ENCODE measurements at places on chromosomes 12 and 14. TPM values are rescaled to one million over a fixed set of nuclear protein-coding genes. Genes with fewer than 3 reads are reported as not detected.

Gene PLEK2
- 4.5 TPM for total RNA-seq

Gene CCDC196
- total RNA-seq, result not detected

Gene RPL10L
- total RNA-seq, result 0.43 TPM

Gene LGR5
- total RNA-seq, result not detected

Gene KRT2
- not detected for total RNA-seq

Gene ACOT6
- under 0.01 TPM for total RNA-seq

Gene RHEBL1
- total RNA-seq, result 0.64 TPM

Gene LMNTD1
- not detected for total RNA-seq

Gene SMIM41
- 0.43 TPM for total RNA-seq

Gene MYO1H
- not detected for total RNA-seq

Gene FAM234B
- total RNA-seq, result 10.8 TPM

Gene P2RX2
- total RNA-seq, result not detected

Gene PLXNC1
- 0.97 TPM for total RNA-seq

Gene CCDC59
- 47.5 TPM for total RNA-seq

Gene SYNDIG1L
- total RNA-seq, result not detected

Gene FOXM1
- total RNA-seq, result 17.7 TPM

Gene SLC4A8
- total RNA-seq, result 9.0 TPM

Gene RNASE2
- total RNA-seq, result not detected

Gene KCNJ8
- 19.4 TPM for total RNA-seq

Gene RPGRIP1
- not detected for total RNA-seq

Gene PTPRR
- not detected for total RNA-seq

Gene AMN
- under 0.01 TPM for total RNA-seq

Gene ITGA5
- 438 TPM for total RNA-seq

Gene RD3L
- not detected for total RNA-seq

Gene RIC8B
- total RNA-seq, result 15.1 TPM

Gene ACSM4
- not detected for total RNA-seq

Gene PLD4
- total RNA-seq, result not detected

Gene PPFIBP1
- total RNA-seq, result 71.2 TPM

Gene RHNO1
- 38.0 TPM for total RNA-seq

Gene TMEM229B
- total RNA-seq, result 0.64 TPM

Gene PIP4K2C
- 21.3 TPM for total RNA-seq

Gene METAP2
- 53.8 TPM for total RNA-seq

Gene EID3
- 25.0 TPM for total RNA-seq

Gene SRRM4
- not detected for total RNA-seq

Gene IRAK3
- total RNA-seq, result 2.6 TPM

Gene PRPH
- not detected for total RNA-seq

Gene RNASE7
- not detected for total RNA-seq

Gene ARHGEF40
- 39.6 TPM for total RNA-seq

Gene LTBP2
- total RNA-seq, result 210 TPM

Gene KLRK1
- total RNA-seq, result not detected

Gene CCDC177
- total RNA-seq, result not detected

Gene SYCP3
- total RNA-seq, result under 0.01 TPM

Gene SCN8A
- total RNA-seq, result 23.5 TPM

Gene C12orf54
- not detected for total RNA-seq

Gene RARG
- total RNA-seq, result 29.4 TPM

Gene EML5
- 0.86 TPM for total RNA-seq

Gene ASIC1
- total RNA-seq, result 1.6 TPM

Gene KCNA5
- not detected for total RNA-seq

Gene IL31
- not detected for total RNA-seq

Gene CEBPE
- not detected for total RNA-seq

Gene NGB
- total RNA-seq, result not detected

Gene HNF1A
- not detected for total RNA-seq

Gene KCNMB4
- 4.2 TPM for total RNA-seq

Gene GDF3
- not detected for total RNA-seq

Gene CKAP4
- 310 TPM for total RNA-seq

Gene TAC3
- 0.43 TPM for total RNA-seq

Gene IKZF4
- total RNA-seq, result 3.5 TPM

Data from fibroblast of villous mesenchyme (primary cell).